ENCODE measurements at places on chromosomes 16 and 17. TPM values are rescaled to one million over a fixed set of nuclear protein-coding genes. Genes with fewer than 3 reads are reported as not detected.
A peak's percentile ranks its signal among the peaks of the same experiment; 100 is the strongest.

GRCh38 chr16:3389663-3390338 is 11.0 kb downstream of the ZSCAN32 start:
- H3K4me1 ChIP-seq = no peaks in the 10 kb centered on the region
- H3K27ac ChIP-seq = no peak overlapping the region
- no peak overlapping the region for H3K4me3 ChIP-seq
- no peaks in the 10 kb centered on the region for H3K27me3 ChIP-seq

DNA sequence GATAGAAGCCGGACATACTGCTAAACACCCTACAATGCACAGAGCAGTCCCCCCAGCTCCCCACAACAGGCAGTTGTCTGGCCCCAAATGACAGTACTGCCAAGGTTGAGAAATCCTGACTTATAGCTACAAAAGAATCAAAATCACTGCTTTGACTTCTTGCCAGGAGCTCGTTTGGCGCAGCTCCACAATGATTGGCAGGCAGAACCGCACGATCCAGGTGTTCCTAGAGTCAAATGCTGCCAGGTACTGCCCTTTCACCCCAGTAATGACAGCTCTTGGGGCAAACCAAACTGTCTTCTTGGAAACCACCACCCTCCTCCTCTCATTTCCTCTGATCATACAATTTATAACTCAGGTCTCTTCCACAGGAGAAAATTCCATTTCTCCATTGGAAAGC is 2.2 kb upstream of the TMC5 start:
- no peaks in the 10 kb centered on the region for H3K36me3 ChIP-seq
- no peak for DNase-seq

HAS3 gene
- 3.7 TPM for total RNA-seq

- H3K27ac ChIP-seq = no peak overlapping the region
- DNase-seq = no peak
- peaks cover 17% of the 10 kb centered on the region for H3K27me3 ChIP-seq
These were observed 45.2 kb downstream of the TOX3 start for GRCh38 chr16:52501746-52502145.

DNA sequence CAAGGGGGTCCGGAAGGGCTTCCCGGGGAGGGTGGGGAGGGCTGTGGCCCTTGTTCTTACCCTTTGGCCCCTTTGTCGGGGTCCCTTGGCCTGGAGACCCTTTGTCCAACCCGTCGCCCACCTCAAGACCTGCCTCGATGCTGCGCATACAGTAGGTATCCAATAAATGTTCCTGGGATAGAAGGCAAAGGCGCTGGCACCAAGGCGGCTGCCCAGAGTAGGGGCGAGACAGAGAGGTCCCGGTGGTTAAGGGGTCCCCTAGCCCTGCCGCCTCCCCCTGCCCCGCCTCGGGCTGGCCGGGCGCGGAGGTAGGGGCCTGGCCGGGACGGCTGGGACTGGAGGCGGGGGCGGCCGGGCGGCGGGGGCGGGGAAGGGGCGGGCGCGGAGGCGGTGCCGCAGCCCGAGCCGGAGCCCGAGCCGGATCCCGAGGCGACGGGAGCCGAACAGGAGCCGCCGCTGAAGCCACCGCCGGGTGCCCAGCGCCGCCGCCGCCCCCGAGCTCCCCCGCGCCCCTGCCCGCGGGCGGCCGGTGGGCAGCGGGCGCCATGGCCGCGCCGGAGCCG is at the start of gene NHERF2:
TSS of gene NHERF2 (plus strand) at position 442 of the 563 bp plus-strand sequence. CDS start at position 546, 104 bp downstream.
- no peak for DNase-seq
- peaks cover 19% of the 10 kb centered on the region for H3K4me1 ChIP-seq
- H3K27me3 ChIP-seq = peaks cover 27% of the 10 kb centered on the region
- H3K4me3 ChIP-seq = peak within 1 kb of the TSS; percentile 87

DNA sequence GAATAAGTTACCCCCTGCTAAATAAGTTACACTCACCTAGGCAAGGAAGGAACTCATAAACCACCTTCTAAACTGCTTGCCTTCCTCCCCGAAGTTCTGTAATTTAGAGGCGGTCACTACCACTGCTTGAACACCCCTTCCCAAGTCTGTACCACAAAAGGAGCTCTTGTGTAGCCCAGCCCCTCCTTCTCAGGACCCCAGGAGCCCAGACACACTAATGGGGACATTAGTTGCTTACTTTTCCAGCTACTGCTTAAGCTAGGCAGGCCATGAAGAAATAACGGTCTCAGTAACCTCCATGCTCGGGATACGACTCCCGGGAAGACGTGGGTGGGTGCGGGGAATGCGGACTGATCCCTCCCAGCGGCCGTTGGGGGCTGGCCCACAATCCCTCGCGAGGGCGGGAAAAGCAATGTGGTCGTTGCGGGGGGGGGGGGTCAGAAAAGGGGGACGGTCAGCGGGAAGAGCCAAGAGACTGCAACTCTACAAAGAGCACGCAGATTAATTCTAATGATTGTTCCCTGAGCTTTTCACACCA is at the start of gene TEX14:
TSS of gene TEX14 (minus strand) at position 345 of the 538 bp plus-strand sequence. CDS start 40,044 bp downstream, outside the sequence.
- H3K27me3 ChIP-seq = no peaks in the 10 kb centered on the region
- peak within 1 kb of the TSS; percentile 85 for H3K27ac ChIP-seq
- DNase-seq = no peak
- peak within 1 kb of the TSS; percentile 93 for H3K4me3 ChIP-seq
- H3K36me3 ChIP-seq = peaks cover 4% of the 10 kb centered on the region
